M059J (cell line): ENCODE measurements at places on chromosomes 3 and 15. TPM values are rescaled to one million over a fixed set of nuclear protein-coding genes. Genes with fewer than 3 reads are reported as not detected.

GRCh38 chr3:31133541-31133940 lies 239.1 kb upstream of the GADL1 start:
- DNase-seq = no peak

GRCh38 chr3:34925851-34926250 lies 713.5 kb upstream of the ARPP21 start:
- DNase-seq = no peak

Gene SEMA3B
- 12.0 and 22.5 TPM in 2 replicates for total RNA-seq

GRCh38 chr3:52874160-52874701 lies 23.1 kb downstream of the STIMATE start:
- no peak for DNase-seq

- DNase-seq = no peak
Observed at GRCh38 chr15:101093958-101094357, 157.9 kb downstream of the CHSY1 start.

DNA sequence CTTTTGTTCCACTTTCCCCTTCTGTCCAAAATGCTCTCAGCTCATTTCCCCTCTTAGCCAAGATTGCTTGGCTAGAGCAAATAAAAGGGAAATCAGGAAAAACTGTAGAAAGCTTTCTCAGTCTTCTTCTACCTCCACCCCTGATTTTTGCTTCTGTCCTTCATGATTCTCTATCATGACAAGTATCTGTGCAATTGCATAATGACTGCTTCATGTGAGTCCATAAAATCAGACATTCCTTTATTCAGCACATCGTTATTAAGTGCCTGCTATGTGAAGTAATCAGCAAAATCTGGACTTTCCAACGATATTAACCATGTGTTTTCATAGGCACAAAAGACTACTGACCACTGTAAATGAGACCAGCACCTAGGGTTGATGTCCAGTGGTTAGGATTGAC lies 321.5 kb upstream of the CBLB start:
- DNase-seq = no peak

Gene IL17RB
- total RNA-seq = 0.25 TPM in 1 of 2 replicates, not detected in the other

DNA sequence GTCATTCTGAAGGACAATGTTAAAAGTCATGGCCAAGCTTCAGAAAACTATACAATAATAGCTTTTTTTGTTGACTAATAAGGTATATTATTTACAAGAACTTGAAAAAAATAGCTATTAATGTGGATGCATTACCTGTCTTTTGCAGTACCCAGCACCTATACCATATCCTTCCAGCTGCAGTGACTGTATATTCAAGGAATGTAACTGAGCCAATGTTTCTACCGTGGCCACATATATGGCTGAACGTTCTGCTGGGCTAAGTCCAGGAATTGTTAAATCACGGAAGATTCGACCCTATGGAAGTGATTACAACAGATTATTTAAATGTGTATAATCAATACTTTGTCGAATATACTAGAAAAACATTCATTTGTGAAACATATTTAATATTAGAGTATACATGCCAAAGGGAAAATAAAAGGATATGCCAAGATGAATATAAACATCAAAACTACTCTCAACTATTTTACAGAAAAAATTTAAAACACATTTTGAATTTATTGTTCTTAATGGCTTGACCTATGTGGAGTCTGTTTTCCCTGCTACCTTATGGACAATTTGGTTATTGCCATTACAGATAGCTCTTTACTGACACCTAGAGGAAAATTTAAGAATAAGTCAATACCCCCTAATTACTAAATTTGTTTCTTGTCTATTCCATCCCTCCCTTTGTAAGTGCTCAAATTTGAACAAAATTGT lies 17.6 kb downstream of the ACAD11 start:
- DNase-seq = peak; percentile 58

Gene PAQR9
- total RNA-seq = 0.12 and 0.59 TPM in 2 replicates

DNA sequence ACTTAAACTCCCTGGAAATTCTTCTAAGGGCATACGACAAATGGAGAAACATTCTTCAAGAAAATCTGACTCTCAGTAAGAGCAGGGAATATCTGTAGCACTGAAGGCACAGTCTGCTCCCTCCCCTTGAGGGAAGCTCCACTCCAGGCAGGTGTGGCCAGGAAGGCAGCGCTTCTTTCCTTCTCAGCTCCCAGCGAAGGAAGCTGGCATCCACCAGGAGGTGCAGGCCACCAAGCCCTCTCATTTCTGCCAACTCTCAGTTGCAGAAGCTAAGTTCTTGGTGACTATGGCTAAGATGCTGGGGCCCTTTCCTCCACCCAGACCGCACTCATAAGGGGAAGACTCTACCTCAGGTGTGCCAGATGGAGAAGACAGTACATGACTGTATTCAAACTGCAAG lies 37.7 kb upstream of the SLC41A3 start:
- no peak for DNase-seq

DNA sequence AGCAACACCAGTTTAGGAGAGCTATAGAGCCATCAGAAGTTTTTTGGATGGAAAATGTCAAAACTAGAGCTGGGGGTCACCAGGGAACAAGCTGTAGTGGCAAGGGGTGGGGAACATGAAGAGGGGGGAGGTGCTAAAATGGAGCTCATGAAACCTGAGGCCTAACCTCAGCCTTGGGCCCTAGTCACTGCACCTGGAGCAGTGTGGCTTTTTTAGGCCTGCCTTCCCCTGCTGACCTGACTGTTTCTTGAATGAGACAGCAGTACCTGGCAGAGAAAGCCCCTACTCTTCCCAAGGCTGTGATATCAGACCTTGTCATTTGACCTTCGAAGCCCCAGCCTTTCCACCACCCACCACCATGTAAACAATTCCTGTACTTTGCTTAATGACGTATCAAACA lies 383.5 kb downstream of the EPHB1 start:
- no peak for DNase-seq

Gene SPINK8
- not detected in 2 replicates for total RNA-seq

Gene ARPP19
- 133 and 137 TPM in 2 replicates for total RNA-seq

- no peak for DNase-seq
Observed at GRCh38 chr3:184242297-184242685, 6.5 kb downstream of the ALG3 start.

Gene TGFBR2
- 21.2 and 27.1 TPM in 2 replicates for total RNA-seq

DNA sequence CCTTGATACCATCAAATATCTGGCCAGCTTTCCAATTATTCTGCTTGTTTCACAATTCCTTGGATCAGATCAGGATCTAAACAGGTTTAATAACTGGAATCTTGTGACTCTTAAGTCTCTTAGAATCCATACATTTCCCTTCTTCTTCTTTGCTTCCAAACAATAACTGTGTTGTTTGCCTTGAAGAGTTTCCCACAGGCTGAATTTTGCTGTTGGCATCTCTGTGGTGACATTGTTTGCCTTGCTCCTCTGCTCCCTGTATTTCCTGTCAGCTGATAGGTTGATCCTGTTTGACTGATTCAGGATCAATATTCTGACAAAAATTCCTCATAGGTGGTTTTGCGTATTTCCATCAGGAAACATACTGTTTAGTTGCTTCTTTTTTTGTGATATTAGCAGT lies 248.4 kb upstream of the LMCD1 start:
- DNase-seq = no peak

GRCh38 chr15:48334260-48334659 lies 3.0 kb downstream of the DUT start:
- DNase-seq = no peak

Gene OXTR
- total RNA-seq = 47.6 and 68.4 TPM in 2 replicates

GRCh38 chr3:120300971-120301370 lies 15.9 kb upstream of the GPR156 start:
- DNase-seq = no peak

Gene ALDH1L1
- 0.54 and 1.2 TPM in 2 replicates for total RNA-seq

DNA sequence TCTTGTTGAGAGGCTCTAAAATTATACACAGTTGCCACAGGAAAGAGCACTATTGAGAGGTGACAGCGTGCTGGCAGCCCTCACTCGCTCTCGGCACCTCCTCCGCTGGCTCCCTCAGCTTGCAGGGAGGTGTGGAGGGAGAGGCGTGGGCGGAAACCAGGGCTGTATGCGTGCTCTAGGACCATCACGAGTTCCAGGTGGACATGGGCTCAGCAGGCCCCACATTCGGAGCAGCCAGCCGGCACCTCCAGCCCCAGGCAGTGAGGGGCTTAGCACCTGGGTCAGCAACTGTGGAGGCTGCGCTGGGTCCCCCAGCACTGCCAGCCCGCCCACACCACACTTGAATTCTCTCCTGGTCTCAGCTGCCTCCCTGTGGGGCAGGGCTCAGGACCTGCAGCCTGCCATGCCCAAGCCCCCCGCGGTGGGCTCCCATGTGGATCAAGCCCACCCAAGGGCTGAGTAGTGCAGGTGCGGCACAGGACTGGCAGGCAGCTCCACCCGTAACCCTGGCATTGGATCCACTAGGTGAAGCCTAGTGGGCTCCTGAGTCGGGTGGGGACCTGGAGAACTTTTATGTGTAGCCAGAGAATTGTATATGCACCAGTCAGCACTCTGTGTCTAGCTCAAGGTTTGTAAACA lies 460.6 kb upstream of the ALCAM start:
- DNase-seq = no peak

GRCh38 chr3:172606021-172606420 lies 82.8 kb upstream of the TNFSF10 start:
- peak; percentile 95 for DNase-seq

GRCh38 chr3:156606729-156607128 lies 51.8 kb upstream of the SSR3 start:
- DNase-seq = peak; percentile 40

Gene CCR8
- not detected in 2 replicates for total RNA-seq

GRCh38 chr3:113086560-113087461 lies 96.0 kb downstream of the GTPBP8 start:
- DNase-seq = peak; percentile 30

DNA sequence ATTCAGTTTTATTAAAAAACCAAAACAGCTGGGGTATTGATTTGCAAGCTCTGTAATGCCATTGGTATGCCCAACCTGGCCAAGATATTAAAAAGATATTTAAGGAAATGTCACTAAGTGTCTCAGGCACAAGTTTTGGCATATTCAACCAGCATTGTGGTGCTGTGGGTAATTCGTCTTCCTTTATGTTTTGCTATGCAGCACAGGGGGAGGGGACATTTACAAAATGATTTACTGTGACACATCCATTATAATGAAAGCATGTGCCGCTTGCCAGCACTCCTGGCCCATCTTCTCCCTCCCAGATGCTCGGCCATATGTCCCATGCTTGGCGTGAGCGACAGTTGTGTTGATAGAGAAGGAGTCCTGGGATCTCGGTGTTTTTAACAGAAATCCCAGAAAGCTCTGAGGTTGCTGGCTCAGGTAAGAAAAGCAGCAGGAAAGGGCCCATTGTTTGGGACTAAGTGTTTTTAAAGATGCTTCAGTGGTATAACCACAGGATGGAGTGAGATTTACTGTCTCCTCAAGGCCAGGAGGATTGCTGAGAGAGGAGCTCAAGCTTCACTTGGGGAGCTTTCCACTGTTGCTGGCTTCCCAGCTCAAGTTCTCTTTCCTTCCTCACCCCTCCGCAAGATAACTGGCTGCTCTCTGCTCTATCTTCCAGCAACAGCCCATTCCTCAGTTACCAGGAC lies 158.2 kb upstream of the TSC22D2 start:
- no peak for DNase-seq

- DNase-seq = no peak
Observed at GRCh38 chr3:126656371-126657134, 1.6 kb upstream of the TXNRD3 start.

Gene P2RY1
- 0.02 TPM in 1 of 2 replicates, not detected in the other for total RNA-seq

DNA sequence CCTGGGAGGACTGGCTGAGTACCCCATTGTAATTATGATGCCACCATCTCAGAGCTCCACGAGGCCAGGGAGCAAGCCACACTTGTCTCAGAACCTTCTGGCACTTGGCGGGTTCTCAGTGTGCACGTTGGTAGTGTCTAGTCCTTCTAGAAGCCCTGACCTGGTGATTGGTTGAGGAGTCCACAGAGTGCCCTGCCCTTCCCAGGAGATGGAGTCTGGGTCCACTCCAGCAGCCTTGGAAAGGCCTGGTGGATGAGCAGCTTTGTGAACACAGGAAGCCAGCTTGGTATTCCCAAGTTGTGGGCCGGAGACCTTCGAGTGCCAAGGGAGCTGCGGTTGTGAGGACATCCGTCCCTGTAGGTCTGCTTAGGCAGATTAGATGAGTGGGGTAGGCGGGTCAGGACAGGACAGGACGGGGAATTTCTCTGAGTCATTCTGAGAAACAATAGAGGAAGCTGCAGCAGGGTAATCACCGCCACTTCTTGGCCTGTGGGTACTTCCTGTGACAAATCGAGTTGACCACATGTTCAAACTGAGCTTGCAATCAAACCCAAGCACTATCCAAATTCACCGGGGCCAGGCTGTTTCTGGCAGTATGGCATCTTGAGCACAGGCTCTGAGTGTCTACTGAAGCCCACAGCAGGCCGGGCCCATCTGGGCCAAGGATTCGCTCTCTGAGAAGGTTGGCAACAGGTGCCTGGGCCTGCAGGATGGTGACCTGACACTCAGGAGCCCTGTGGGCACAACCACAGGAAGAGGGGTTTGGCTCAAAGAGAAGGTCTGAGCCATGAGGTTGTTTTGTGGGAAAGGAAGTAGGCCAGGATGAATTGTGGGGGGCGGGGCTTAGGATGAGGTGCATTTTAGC lies 71.5 kb upstream of the PLXNA1 start:
- peak; percentile 100 for DNase-seq

GRCh38 chr3:146161663-146162002 lies 649 bp upstream of the PLOD2 start:
- peak; percentile 82 for DNase-seq

Gene APBA2
- 9.2 and 11.2 TPM in 2 replicates for total RNA-seq

GRCh38 chr15:74208901-74209559 lies 6.4 kb upstream of the STRA6 start:
- DNase-seq = peak; percentile 91

DNA sequence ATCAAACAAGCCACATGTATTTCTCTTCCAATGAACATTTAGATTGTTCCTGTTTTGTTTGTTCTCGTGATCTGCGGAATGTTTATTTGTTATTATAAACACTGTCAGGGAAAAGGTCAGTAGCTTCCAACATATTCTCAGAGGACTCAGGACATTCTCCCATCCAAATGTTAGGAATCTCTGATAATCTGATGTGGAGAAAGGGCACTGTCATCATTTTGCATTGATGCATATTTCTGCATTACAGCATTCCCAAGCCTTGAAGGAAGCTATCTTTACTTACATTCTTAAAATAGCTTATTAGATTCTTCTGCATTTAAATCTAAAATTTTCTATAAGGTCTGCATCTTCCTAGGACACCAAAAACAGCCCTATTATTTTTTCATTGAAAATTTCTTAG lies 10.3 kb downstream of the MYO1E start:
- DNase-seq = no peak

DNA sequence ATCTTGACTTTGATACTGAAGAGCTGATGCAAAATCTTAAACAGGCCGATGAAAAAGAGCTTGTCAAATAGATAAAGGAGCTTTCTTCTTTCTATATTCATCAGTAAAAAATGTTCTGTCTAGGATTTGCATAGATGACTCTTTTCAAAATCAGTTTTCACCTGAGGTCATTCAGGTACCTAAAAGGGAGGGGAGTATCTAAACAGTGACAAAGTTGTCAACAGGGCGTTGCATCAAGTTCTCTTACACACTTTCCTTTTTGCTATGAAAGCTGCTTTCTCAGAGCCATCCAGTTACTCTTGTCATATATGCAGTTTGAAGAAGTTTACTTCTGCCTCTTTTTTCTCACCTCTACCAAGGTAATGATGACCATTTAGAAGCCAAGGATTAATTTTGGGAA lies 60.0 kb downstream of the AKAP13 start:
- DNase-seq = no peak
